ENCODE measurements at places on chromosomes 12 and 14.

GRCh38 chr12:105742567-105742874, 396.2 kb downstream of the NUAK1 start:
- no peak for DNase-seq

- no peak for DNase-seq
Observed at GRCh38 chr14:88452231-88452630, 66.8 kb downstream of the SPATA7 start.

- DNase-seq = no peak
Observed at GRCh38 chr12:86950043-86950442, 693.9 kb upstream of the MGAT4C start.

DNA sequence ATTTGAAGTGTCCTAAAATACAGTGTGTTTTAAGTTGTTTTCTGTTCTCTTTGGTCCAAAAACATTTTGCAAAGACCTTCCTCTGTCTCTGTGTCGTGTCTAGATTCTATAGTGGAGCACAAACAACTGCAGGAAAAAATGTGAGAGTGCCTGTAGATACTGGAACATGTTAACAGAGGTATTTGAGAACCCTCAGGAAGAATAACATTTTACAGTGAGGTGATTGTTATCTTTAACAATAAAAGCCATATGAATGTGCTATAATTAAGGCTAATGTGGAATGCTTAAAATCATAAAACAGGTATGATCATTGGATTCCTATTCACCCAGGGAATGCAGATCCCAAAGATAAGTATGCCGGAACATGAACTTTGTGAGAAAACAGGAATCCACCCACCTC, 98.0 kb downstream of the SAMD4A start:
- no peak for DNase-seq

GRCh38 chr12:45522227-45522626, 207.3 kb upstream of the ARID2 start:
- DNase-seq = no peak

DNA sequence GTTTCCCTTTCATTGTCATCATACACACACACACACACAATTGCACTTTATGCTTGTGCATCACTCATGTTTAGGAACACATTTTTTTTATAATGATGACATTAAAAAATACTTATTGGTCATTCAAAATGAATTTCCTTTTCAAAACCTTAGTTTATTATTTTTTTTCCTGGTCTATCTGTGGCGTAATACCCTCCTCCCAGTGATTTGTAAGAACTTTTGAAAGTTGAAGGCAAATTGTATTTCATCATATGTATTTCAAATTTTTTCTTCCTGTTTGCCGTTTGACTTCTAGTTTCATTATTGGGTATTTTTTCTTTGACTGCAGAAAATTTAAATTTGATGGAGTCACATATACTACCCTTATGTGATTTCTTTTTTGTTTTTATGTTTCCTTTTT, 2.5 kb upstream of the LRRK2 start:
- DNase-seq = no peak

DNA sequence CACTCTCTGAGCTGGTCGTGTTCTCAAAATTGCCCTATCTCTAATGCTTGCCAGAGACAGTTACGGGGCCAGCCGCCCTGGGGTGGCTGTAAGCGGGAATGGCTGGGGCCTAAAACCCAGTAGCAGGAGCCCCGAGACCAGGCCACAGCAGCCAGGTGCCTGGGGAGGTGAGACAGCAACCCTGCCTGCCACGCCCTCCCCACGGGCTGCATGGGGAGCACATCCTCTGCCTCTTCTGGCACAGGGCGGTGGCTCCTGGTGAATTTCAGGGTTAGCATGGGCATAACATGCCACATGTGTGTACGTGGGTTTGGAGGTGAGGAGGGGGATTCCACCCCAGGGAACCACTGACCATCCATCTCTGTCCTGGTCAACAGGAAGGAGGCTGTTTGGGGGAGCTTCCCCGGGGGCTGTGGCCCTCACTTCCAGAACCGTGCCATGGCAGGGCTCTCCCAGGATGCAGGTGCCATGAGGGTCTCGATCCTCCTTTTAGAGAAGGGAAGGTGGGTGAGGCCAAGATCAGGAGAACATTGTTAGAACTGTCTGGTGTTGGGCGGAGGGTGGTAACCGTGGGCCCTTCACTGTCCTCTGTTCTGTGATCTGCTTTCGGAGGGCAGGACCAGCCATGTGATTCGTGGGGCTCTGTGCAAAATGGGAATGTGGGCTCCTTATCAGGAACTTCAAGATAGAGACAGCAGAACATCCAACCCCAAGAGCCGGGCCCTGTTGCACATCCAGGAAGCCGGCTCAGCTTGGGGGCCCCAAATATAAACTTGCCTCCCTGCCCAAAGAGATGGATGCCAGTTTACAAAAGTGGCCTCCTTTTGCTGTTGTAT, 312.2 kb upstream of the DIO3 start:
- no peak for DNase-seq

DNA sequence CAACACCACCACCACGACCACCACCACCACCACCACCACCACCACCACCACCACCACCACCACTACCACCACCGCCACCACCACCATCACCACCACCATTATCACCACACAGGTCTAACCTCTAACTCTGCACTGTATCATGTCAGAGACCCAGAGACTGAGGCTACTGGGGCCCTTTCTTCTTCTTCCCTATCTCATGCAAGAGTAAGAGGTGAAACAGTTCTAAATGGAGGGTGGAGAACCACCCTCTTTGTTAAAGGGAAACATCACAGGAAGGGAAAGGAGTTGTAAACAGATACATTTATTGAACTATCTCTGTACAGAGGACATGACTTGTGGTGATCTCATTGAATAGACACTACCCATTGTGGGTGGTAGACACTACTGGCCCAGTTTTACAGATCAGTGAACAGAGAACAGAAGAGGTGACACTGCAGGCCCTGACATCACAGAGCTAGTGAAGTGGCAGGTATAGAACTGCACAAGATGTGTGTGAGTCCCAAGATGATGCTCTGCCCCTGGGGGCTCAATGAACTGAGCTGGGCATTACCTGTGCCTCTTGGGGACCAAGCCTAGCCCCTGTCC, 91.6 kb downstream of the FOXN3 start:
- DNase-seq = no peak

GRCh38 chr12:100234166-100234565, 32.7 kb downstream of the DEPDC4 start:
- DNase-seq = no peak

- no peak for DNase-seq
Observed at GRCh38 chr14:73745571-73746519, 31.7 kb upstream of the PNMA1 start.

DNA sequence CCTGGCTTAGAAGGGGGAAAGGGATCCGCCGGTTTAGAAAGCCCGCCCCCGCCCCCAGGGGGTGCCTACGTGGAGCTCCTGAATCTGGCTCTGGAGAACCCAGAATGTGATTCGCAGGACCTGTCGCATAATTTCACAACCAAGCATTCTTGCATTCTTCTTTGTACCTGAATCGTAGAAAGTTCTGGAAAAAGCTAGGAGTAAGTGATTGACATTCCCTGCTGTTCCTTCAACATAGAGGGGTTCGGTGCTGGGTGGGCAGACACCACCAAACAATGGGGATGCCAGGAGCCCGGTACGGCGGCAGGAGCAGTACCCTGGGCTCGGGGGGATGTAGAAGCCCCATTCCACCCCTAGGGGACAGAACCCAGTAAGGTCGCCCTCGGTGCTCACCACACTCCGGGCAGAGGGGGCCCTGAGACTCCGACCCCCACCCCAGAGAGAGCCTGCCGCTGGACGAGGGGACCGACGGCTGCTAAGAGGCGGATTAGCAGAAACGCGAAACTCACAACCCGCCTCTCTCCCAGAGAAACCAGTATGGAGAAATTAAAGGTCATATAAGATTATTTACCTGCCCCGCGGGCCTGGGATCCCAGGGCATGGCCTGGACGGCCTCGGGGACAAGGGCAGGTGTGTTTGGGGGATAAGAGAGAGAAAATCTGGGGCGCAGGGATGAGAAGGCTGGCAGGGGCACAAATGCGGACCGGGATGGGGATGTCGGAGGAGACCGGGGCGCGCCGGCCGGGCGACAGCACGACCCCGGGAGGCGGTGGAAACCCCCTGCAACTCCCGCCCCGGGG, 520 bp downstream of the CSRP2 start:
- no peak for DNase-seq

- no peak for DNase-seq
Observed at GRCh38 chr12:131231032-131231980, 277.6 kb downstream of the ADGRD1 start.

- no peak for DNase-seq
Observed at GRCh38 chr12:24742378-24742777, 206.5 kb downstream of the BCAT1 start.

DNA sequence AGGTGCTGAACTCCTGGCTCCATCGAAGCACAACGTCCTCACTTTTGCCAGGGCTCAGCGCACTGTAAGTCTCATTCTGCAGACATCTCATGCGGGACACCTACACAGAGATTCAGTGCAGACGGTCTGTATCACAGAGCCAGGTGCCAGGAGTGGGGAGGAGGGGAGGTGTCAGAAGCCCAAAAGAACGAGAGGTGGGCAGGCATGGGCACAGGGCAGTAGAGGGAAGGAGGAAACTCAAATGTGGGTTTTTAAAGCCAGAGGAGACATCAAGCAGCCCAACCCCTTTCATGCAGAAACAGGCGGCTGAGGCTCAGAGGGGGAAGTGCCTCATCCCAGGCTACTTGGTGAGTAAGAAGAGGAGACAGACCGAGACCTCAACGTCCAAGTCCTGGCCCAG, 2.5 kb upstream of the LPAR5 start:
- DNase-seq = no peak

GRCh38 chr14:73743431-73743931, 29.3 kb upstream of the PNMA1 start:
- no peak for DNase-seq

- DNase-seq = no peak
Observed at GRCh38 chr12:122182887-122183587, at the start of gene LRRC43. TSS of gene LRRC43 (plus strand) at chr12:122183123. CDS start at chr12:122183145, 22 bp downstream.

- DNase-seq = peak; percentile 16
Observed at GRCh38 chr12:124321040-124321481, 26.2 kb downstream of the RFLNA start.

DNA sequence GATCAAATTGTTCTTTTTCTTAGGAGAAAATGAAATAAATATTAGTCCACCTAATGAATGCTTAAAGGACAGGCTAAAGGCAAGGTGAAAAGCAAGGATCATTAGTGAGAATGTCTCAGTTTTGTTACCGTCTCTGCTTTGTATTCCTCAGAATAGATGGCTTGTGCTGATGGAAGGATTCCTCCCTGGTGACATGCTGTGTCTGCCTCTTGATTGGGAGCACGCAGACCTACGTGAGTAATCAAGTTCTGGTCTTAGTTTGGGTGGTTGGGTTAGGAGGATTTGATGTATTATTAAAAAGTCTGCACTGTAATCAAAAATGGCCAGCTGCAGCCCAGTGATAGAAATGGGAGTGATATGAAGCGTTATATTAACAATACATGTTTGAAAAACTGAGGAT, 78.8 kb upstream of the RTL1 start:
- no peak for DNase-seq

DNA sequence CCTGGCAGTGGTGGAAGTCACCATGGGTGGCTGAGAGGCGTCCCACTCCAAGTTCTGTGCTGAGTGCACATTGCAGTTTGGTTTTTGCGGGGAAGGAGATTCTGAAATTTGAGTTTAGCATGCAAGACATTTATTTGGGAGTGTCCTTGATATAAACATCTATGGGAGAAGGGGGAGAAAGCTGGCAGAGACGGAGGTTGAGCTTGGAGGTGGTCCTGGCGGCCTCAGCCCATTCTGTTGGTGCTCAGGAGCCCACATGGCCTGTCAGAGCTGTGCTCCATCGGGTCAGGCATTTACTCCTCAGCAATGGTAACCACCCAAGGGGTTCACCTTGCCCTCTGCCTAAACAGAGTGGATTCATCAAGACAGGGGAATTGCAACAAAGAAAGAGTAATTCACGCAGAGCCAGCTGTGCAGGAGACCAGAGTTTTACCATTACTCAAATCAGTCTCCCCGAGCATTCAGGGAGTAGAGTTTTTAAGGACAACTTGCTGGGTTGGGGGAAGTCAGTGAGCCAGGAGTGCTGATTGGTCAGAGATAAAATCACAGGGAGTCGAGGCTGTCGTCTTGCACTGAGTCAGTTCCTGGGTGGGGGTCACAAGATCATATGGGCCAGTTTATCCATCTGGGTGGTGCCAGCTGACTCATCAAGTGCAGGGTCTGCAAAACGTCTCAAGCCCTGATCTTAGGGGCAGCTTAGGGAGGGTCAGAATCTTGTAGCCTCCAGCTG, 323.3 kb upstream of the TMEM132C start:
- DNase-seq = no peak

GRCh38 chr12:115232455-115233156, 548.6 kb upstream of the TBX3 start:
- DNase-seq = no peak

- DNase-seq = no peak
Observed at GRCh38 chr14:103770902-103771301, 55.3 kb downstream of the ZFYVE21 start.

DNA sequence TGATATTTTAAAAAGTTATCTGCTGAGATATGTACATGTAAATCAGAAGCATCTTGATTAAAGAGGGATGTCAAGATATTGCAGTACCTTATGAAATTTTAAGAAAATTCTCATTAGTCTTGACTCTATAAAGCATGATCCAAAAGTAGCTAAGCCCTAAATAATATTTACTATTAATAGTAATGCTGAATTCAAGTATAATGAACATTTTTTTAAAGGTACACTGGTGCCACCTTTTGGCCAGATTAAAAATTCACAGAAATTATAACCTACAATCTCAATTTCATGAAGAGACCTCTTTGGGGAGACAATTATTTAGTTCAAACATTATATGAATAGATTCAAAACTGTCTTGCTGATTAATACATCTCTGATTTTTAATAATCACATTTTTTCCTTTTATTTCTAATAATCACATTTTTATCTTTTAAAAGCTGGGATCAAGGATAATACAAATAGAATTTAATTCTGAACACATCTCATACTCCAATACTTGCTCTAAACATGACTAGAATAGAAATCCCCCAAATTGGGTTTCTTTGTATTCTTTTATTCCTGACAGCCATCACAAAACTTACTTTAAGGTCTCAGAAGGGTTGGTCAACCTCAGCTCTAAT, 13.4 kb downstream of the AKAP5 start:
- no peak for DNase-seq

- no peak for DNase-seq
Observed at GRCh38 chr12:92439420-92439805, 263.4 kb upstream of the PLEKHG7 start.

DNA sequence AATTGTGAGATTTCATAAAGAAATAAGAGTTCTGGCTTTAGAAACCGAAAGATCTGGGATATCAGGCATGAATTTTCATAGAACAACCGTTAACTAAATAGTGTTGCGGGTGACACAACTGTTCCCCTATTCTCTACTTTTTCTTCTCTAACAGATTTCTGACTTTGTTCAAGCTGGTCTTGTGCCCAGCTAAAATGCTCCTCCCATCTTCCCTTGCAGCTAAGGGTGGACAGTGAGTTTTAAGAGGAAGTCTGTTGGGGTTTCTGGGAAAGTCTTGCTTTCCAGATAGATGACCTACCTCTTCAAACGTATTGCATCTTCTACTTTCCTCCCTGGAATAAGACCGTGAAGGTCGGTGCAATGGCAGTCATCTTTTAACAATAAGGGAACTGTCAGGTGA, 18.7 kb downstream of the CCDC63 start:
- DNase-seq = no peak

Measured in activated CD4-positive, CD25-positive, alpha-beta regulatory T cell treated with anti-CD3 and anti-CD28 coated beads, Interleukin-2, amount 50 U/mL, for 16 hours (primary cell).